ENCODE measurements at places on chromosomes 16 and 17.
A peak's percentile ranks its signal among the peaks of the same experiment; 100 is the strongest.

GRCh38 chr17:970364-970763 lies 9.2 kb downstream of the NXN start:
- DNase-seq = no peak

- DNase-seq = no peak
These were observed 343.0 kb upstream of the CDH5 start for GRCh38 chr16:66023481-66023880.

DNA sequence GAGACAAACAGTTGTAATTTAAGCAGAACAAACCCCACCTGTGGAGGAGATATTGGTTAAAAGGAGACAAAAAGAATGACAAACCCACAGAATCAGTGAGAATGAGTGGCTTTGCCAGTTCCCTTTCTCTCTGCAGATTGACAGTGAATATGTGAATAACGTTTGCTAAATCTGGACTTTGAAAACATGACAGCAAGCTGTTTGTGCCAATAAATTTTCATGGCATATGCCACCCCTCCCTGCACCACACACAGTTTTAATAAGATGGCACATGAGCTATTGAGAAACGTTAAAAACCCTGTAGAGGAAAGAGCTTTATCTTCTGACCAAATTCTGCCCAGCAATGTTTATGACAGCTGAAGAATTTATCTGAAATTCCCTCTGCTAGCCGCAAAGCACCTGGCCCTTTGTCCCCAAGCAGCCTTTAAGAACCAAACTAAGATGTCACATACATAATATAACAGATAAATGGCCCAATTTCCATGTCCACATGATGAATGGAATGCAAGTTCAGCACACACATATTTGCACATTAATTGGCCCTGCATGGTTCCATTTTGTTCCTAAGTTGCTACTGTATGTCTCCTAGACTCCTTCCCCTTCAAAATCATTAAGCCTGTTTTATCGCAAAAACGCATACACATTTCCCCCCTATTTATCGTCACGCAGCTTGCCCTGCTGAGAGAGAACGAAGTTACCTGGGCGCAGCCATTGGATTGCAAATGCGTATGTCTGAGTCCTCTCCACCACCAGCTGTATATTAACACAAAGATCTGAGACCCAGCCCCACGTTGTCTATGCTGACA lies 773.5 kb upstream of the EEF2KMT start:
- no peak for DNase-seq

DNA sequence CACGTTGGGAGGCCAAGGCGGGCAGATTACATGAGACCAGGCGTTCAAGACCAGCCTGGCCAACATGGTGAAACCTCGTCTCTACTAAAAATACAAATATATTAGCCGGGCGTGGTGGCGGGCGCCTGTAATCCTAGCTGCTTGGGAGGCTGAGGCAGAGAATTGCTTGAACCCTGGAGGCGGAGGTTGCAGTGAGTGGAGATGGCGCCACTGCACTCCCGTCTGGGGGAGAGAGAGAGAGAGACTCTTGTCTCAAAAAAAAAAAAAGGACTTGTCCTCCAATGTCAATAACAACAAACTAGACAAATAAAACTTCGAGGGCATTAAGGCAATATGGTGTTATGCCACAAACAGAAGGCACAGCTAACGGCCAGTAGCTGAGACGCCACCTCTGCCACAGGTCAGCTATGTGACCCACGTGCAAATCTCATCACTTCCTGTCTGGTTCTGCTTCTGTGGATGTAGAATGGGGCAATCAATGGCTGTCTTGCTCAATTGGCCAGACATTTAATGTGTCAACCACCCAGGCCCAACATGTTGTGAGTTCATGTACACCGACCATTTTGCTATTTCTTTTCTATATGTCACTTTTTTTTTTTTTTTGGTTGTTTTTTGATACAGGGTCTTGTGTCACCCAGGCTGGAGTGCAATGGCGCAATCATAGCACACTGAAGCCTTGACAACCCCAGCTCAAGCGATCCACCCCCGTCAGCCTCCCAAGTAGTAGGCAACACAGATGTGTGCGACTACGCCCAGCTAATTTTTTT lies 834 bp upstream of the TXNDC11 start:
- DNase-seq = no peak

GRCh38 chr16:76268824-76269223 lies 8.4 kb upstream of the CNTNAP4 start:
- DNase-seq = no peak

DNA sequence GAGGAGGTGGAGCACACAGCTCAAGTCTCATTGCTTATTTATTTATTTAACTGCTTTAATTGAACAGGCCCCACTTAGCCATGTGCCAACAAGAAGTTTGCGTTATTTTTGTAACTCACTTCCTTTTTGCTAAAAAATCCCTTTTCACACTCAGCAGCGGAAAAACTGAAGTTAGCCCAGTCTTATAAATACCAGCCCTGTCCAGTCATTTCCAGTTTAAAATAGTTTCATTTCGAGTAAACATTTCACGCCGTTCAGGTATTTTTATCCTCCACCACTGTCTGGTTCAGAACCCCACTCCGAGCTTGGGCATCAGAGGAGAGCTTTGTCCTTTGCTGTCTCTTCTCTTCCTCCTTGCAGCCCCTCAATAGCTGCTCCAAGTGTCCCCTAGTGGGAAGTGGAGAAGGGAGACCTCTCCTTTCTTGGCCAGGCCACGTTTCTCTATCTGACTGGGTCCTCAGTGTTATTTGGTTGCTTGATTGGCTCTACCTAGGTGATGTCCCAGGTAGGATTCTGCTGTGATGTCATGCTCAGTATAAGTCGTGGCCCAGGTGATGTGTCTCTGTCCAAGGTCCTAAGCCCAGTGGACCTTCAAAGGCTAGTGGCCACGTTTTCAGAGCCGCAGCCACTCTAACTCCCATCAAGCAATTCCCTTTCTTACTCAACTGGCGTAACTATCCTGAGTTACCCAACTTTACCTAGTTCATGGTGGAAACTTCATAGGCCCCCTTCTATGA lies 53.0 kb upstream of the GAS7 start:
- DNase-seq = no peak

DNA sequence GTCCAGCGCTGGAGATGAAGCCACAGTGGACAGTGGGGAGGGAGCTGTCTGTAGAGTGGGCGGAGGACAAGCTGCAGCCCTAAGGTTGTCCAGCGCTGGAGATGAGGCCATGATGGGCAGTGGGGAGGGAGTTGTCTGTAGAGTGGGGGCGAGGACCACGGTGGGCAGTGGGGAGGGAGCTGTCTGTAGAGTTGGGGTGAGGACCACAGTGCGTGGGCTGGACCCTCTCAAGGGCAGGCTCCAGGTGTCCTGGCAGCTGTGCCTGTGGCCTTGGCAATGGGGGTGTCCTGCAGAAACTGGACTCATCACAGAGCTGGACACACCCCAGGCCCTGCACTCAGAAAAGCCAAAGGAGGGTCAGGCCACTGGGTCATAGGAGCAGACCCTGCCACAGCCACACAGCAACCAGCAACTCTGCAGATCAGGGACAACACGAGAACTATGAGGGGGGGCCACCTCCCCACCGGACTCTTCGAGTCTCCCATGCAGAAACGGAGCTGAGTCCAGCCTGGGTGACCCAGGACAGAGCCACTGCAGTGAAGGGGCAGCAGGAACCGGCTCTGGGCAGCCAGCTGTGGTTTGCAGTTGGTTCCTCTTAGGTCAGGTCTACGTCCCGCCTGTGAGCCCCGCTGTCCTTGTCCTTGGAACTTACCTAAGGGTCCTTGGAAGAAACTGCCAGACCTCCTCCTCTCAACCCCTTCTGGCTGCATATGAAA lies 33.4 kb upstream of the CBFA2T3 start:
- DNase-seq = no peak

DNA sequence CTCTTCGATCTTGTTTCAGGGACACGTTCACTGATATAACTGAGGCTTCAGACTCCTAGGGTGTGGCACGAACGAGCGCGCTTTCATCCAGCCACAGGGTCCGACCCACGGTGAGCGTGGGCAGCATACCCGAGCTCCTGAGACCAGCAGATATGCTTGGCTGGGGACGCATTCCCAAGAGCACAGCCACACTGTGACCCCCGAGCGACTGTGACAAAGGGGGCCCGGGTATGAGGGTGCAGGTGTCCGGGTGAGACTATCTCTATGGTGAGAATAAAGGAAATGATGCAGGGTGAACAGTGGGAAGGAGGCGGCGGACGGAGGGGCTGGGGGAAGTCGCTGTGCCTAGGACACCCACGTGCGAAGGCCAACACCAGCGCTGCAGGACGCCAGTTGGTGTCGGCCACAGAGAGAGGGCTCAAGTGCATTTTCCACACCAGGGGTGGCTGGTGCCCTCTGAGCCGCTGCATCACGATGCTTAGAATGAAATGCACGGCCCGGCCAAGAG lies 17.6 kb downstream of the RPH3AL start:
- DNase-seq = no peak

DNA sequence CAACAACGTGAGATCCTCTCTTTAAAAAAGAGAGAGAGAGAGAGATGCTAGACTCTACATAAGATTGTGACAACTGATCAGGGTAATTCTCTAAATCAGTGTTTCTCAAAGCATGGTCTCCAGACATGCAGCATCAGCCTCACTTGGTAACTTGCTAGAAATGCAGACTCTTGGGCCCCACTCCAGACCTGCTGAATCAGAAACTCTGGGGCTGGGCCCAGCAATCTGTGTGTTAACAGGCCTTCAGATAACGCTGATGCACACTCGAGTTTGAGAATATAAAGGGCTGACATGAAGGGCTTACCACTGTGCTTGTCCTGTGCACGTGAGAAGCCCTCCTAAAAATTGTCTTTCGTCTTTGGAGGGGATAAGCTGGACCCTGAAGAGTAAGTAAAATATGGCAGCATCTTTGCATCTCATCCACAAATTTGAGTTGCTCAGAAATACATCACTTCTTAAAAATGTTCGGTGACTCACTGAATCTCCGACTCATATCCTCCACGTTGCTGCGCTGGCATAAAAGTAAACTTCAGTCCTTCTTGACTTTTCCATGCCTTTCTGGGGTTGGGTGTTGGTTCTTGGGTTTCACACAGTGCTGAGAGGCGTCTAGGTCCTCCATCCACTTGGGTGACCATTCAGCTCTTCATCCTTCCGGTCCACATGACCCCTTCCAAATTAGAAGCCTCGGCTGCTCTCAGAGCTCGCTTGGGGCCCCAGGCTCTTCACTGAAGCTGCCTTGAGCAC lies 26.1 kb upstream of the KDM8 start:
- DNase-seq = no peak

GRCh38 chr17:29357821-29358232 lies 32.3 kb upstream of the TAOK1 start:
- no peak for DNase-seq

- DNase-seq = peak; percentile 37
These were observed 939.9 kb upstream of the SOX9 start for GRCh38 chr17:71180801-71181385.

DNA sequence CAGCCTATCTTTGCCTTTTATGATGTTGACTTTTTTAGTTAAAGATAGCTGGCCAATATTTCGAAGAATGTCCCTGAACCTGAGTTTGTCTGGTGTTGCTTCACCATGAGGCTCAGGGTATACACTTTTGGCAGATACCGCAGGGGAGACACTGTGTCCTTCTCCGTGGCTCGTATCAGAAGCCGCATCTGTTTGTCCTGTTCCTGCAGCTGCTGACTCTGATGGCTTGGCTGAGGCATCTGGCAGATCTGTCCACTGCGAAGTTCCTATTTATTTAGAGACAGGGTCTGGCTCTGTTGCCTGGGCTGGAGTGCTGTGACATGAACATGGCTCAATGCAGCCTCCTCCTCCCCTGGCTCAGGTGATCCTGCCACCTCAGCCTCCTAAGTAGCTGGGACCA lies 93.5 kb downstream of the CRISPLD2 start:
- DNase-seq = no peak

Measured in NCI-H1436 treated with DMSO at 0.1 percent for 48 hours (cell line).